ENCODE measurements at places on chromosomes 4 and X.

- no peak for DNase-seq
Measured at GRCh38 chr4:87659247-87659931, 9.3 kb downstream of the DMP1 start.

GRCh38 chr4:65420036-65420435, 250.3 kb downstream of the EPHA5 start:
- no peak for DNase-seq

- no peak for DNase-seq
Measured at GRCh38 chr4:81304871-81305270, 89.8 kb upstream of the PRKG2 start.

DNA sequence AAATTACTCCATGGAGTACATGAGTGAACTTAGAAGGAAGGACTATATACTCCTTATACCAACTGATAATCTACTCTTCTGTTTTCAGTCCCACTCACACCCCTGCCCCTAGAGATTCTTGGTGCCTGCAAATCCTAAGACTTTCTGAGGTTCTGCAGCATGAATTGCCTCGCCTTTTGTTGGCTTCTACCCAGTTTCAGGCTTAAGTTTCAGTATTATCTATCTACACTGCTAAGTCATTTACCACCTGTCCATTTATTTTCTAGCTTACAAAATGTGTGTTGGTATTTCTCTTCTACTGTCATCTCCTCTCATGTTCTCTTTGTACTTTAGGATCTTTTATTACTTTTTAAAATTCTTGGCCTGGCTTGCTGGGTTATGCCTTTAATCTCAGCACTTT, 94.4 kb upstream of the AMOT start:
- no peak for DNase-seq

- DNase-seq, result no peak
Measured at GRCh38 chr4:154739111-154739510, 4.7 kb upstream of the LRAT start.

DNA sequence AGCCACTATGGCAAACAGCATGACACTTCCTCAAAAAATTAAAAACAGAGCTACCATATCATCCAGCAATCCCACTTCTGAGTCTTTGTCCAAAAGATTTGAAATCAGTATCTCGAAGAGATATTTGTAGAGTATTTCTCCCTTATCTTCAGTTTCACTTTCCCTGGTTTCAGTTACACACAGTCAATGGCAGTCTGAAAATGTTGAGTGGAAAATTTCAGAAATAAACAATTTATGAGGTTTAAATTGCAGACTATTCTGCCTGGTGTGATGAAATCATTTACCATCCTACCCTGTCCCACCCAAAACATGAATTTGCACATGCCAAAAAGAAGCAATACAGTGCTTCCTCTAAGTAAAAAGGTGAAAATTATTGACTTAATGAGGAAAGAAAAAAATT, 43.9 kb downstream of the NPY2R start:
- no peak for DNase-seq

All from HTR-8/SVneo (cell line).